IPS DF 6.9 (cell line): ENCODE measurements at places on chromosomes 11 and 22.

GRCh38 chr11:107250017-107250416 is 207.6 kb downstream of the CWF19L2 start:
- DNase-seq, result no peak

DNA sequence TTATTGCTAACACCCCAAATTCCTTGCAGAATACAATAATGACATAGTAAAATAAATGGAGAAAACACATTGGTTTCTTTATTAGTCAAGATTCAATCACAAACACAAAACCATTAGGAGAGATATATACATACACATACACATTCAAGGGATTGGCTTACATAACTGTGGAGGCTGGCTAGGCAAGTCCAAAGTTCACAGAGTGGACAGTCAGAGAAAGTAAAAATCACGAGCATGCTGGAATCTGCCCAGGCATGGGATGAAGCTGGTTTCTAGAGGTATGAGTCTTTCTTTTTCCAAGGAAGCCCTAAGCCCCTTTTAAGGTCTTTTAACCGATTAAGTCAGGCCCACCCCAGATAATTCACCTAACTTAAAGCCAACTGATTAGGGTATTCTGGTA is 13.6 kb upstream of the OR56B1 start:
- DNase-seq, result no peak

- peak; percentile 20 for DNase-seq
Observed at GRCh38 chr11:124970925-124971324, 16.9 kb downstream of the CCDC15 start.

DNA sequence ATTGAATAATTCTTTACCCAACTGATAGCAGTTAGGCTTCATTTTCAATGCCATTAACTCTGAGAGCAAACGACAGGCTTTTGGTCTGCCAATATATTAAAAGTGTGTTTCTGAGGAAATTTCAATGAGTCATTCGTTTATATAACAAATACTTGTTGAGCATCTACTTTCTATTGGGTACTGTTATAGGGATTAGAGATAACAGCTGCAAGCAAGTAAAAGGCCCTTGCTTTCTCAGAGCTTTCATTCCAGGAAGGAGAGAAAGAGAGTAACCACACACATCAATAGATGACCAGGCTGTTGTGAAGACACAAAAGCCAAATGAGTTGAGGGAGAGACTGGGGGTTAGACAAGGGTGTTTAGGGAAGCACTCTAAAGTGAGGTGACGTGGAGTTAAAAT is 35.7 kb downstream of the CD44 start:
- DNase-seq, result no peak

GRCh38 chr11:86116386-86116726 is 47.5 kb upstream of the PICALM start:
- DNase-seq, result no peak

- DNase-seq, result no peak
Observed at GRCh38 chr11:8293171-8293570, 29.5 kb upstream of the LMO1 start.

DNA sequence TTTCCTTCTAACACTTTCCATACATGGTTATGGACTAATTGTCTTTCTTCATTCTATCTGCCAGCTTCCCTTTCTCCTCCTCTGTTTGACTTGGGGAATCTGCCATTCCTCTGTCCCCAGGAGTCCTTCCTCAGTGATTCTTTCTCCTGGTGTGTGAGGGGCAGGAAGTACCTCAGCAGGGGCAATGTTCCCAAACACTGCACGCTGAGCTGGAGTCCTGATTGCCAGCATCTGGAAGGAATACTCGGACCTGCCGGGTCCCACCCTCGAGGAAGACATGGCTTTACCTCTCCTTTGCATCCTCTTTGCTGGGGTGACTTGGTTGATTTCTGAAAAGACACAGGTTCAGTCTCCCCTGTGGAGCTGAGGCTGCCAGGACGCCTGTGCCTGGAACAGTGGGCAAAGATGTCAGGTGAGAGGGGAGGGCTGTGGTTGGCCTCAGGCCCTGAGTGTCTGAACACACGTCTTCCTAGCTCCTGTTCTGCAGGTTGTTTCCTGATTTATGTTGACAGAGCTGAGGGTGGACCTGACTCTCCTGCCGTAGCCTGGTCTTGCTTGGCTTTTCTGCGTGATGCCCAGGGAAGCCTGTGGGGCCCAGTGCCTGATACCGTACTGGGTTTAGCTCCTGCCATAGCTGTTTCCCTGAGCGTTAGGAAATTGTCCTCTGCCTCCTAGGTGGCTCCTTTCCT is 4.3 kb downstream of the COX8A start:
- no peak for DNase-seq

DNA sequence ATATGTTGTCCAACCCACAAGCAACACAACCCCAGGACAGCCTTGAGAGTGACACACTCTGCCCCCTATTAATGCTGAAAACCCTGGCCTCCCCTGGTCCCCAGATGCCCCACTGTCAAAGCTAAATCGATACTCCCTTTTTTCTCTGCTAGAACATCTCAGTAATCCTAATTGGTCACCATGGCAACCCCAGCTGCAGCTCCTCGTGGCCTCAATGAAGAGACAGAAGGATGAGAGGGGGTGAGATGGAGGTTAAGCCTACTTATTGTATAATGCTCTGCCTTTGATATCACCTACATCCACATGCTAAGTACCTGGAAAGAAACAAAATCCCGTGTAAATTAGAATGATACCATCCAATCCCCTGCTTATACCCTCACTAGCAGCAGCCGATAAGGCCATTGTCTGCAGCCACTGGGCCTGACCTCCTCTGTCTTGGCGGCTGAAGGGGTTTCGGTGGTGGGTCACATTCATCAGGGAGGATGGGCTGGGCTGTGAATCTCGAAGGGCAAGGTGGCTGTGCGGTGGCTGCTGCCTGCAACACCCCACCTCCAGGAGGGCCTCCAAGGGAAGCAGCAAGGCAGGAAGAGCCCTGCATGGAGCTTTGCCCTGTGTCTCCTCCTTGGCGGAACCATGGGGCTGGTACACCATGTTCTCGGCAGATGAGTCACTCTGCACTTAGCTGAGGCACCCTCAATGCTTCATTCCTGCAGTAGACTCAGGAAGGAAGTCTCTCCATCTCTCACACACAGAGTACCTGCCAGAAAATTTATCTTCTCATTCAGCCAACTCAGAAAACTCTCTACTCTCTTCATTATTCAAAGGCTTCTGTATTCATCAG is 399.5 kb downstream of the BUD13 start:
- DNase-seq, result no peak

DNA sequence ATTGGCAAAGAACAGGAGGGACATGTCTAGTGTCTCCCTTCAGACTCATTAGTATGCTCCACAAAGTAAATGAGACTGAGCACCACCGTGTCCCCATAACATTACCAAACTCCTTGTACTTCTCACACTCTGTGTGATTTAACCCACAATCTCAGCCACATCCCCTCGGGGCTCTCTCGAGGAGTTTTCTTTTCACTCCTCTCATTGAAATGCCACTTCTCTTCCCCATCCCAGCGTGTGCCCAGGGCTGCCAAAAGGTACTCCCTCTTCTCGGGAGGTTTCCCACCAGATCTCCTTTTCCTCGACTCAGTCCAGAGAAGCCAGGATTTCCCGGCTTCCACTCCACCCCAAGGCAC is 1.1 kb downstream of the RBFOX2 start:
- DNase-seq, result no peak

GRCh38 chr22:20565079-20565734 is 57.8 kb downstream of the MED15 start:
- no peak for DNase-seq

DNA sequence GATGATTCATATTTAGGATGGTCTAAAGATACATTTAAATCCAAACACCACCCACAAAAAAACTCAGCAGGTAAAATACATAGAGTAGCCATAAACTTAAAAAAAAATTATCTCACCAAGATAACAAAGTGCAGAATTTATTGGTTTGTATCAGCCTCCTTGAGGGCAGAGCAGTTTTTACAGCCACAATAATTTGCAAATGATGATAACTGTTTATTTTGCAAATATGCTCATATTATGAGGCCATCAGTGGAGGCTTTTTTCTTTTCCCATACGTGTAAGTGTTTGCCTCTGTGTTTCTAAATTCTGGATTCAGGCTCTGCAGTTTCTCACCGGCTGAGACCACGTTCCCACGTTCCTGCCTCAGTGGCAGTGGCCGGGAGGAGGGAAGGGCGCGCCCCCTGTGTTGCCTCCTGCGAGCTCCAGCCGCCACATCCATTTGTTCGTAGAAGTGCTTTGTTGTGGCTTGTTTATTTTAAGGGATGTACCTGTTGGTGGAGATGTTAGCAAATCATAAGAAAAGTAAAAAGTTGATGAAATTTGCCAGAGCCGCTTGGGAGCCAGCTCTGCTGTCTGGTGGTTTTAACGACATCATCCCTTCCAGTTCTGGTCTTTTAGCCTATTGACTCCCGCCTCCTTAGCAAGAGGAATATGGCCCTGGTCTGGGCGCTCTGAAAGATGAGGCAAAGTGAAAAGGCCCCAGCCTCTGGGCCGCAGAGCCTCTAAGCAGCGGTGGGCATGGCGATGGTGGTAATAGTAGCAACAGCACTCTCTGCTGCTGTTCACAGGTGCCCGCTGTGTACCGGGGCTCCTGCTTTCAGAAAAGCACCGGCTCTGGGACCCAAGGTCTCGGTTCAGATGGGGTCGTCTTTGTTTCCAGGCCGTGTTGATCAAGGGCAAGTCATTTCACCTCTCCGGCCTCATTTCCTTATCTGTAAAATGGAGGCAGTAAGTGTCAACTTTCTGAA is 66.7 kb upstream of the PPARA start:
- no peak for DNase-seq

- no peak for DNase-seq
Observed at GRCh38 chr11:118514103-118514502, 13.2 kb upstream of the TTC36 start.

GRCh38 chr11:120827820-120828219 is 196.1 kb upstream of the TBCEL start:
- DNase-seq, result no peak

DNA sequence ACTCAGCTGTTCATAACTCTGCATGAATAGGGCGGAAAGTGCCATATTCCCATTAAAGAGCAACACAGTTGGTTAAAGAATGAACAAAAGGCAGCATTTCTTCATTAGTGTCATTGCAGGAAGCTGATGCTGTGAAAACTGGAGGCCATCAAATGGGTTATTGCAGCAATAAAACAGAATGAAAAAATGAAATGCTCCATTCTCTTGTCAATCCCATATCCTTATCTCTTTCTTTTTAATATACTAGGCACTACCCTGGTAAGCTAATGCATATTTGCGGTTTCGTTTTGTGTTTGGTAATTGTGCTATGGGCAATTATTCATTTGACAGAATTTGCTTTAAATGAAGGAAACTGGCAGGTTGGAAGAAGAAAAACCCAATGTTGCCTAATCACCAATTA is 25.3 kb downstream of the C11orf71 start:
- DNase-seq, result no peak

GRCh38 chr11:62127941-62128770 is 4.3 kb downstream of the INCENP start:
- DNase-seq, result no peak

GRCh38 chr11:8826139-8826786 is 84.7 kb upstream of the AKIP1 start:
- no peak for DNase-seq

DNA sequence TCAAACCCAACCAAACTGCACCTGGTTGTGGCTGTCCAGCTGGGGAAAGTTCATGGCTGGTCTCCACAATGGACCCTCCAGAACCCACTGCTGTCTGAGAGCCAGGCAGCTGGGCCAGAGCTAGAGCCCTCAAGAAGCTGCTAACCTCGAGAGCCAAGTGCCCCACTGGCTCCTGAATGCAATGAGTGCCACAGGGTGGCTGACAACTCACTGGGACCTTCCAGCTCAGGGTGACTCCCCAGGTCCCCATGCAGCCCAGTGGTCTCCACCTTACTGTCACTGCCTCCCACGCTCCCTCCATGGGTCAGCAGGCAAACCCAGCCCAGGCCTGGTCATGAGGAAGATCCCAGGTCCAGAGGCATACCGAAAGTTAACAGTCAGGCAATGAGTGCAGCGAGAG is 8.0 kb upstream of the CHST1 start:
- DNase-seq, result no peak

DNA sequence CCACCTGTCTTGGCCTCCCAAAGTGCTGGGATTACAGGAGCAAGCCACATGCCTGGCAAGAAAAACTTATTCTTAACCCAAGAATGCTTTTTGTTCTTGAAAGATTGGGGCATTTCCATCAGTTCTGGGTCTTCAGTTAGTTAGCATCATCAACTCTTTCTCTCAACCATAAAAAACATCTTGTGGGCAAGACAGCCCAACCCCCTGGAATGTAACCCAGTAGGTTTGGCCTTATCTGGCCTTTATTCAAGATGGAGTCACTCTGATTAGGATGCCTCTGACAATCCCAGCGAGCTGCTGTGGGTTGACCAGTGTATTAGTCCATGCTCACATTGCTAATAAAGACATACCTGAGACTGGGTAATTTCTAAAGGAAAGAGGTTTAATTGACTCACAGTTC is 9.2 kb upstream of the TPCN2 start:
- no peak for DNase-seq

- no peak for DNase-seq
Observed at GRCh38 chr11:19683141-19683805, 29.4 kb upstream of the NAV2 start.

GRCh38 chr11:76902121-76903014 is 41.6 kb downstream of the ACER3 start:
- DNase-seq, result no peak

DNA sequence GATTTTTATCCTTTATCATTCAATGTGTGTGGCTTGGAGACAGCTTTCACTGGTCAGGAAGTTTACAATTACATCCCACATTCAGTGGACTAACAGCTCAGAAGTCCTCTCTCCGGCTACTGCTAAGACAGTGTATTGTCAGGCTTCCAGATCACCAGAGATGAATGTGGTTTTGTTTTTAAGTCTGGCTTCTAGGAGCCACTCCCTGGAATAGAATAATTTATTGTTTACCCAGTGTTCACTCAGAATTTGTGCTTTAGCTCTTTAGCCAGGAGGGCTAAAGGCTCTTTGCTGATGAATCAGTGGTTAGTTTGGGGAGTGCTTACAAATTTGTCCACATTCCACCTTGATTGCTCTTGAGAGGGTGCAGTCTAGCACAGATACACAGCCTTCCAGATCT is 26.5 kb downstream of the TRIM77 start:
- DNase-seq, result no peak

GRCh38 chr11:126645186-126645585 is 289.7 kb downstream of the ST3GAL4 start:
- no peak for DNase-seq
